ENCODE measurements at places on chromosomes 3 and 15.

- no peak for DNase-seq
These were observed 30.0 kb downstream of the STARD5 start for GRCh38 chr15:81293728-81294515.

- DNase-seq, result no peak
These were observed 256.5 kb downstream of the MEIS2 start for GRCh38 chr15:36843822-36844221.

DNA sequence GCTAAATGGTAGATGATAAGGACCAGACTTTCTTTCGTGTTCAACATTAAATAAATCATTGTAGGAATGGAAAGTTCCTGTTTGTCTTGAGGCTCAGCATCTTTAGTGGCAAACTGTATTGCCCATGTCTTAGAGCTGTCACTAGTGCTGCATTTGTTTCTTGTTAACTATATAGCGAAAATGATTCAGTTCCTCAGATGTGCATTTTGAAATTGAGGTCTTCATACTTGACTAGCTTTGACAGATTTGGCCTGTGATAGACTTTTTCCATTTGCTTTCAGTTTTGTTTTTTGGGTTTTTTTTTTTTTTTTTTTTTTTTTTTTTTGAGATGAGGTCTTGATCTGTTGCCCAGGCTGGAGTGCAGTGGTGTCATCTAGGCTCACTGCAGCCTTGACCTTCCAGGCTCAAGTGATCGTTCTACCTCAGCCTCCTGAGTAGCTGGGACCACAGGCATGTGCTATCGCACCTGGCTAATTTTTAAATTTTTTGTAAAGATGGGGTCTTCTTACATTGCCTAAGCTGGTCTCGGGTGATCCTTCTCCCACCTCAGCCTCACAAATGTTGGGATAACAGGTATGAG lies 9.5 kb upstream of the RPLP1 start:
- DNase-seq, result no peak

GRCh38 chr3:161744366-161744765 lies 247.8 kb downstream of the OTOL1 start:
- no peak for DNase-seq

DNA sequence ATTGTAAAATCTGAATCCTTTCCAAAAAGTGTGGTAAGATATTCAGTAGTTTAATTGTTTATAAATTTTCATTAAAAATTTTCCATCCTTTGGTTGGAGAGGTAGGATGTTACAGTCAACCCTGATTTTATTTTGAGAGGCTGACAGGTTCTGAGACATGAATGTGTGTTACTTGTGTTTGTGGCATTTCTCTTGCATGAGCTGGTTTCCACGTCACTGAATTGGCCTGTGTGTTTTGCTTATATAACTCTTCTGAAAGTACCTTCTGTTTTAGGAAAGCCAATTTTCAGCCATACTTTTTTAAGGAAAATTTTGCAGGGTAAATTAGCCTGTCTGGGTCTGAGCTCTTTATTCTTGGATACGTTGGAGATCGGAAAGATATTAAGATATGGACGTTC lies 30.7 kb downstream of the PXYLP1 start:
- no peak for DNase-seq

All from anterior cingulate cortex (tissue), 58 donors.